ENCODE measurements at places on chromosomes 12 and 14.

DNA sequence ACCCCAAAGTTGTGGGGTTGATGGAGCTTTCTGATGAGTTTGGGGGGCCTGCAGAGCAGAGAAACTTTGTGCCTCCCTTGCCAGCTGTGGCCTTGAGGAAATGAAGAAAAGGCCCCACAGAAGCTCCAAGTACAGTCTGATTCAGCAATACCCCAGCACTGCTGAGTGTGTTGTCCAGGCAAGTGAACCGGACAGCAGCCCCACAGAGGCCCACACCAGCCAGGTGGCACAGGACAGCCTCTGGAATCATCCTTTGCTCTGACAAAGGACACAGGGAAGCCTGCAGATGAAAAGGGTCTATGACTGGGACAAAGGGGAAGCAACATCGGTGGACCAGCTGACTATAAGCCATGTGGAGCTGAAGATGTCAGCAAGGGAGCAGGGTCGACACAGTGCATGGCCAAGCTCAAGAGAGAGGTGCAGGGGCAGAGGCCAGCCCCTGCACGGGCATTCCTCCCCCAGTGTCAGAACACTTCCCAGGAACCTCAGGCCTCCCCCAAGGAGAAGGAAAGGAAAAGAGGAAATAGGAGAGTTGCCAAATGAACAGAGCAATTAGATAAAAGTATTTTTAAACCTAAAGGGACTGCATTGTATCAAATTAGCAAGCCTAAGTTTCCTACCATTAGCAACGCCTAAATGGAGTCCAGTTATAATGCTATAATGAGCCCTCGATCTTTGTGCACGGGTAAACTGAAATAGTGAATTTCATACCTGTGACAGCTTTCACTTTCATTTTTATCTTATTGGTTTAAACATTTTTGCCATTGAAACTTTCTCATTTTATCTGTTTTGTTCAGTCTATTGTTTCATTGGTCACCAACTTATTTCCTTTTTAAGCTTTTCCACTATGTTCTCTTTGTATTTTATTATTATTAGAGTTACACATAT lies 46.3 kb upstream of the PTGDR start:
- peak overlapping the region; percentile 78 for H3K27ac ChIP-seq
- H3K4me1 ChIP-seq, result peaks cover 20% of the 10 kb centered on the region
- DNase-seq, result no peak
- H3K36me3 ChIP-seq, result peaks cover 4% of the 10 kb centered on the region
- no peaks in the 10 kb centered on the region for H3K27me3 ChIP-seq

- H3K27me3 ChIP-seq, result no peaks in the 10 kb centered on the region
- H3K4me3 ChIP-seq, result no peak overlapping the region
- no peaks in the 10 kb centered on the region for H3K36me3 ChIP-seq
- DNase-seq, result no peak
These were observed 872.4 kb upstream of the ATXN7L3B start for GRCh38 chr12:73665193-73665592.

DNA sequence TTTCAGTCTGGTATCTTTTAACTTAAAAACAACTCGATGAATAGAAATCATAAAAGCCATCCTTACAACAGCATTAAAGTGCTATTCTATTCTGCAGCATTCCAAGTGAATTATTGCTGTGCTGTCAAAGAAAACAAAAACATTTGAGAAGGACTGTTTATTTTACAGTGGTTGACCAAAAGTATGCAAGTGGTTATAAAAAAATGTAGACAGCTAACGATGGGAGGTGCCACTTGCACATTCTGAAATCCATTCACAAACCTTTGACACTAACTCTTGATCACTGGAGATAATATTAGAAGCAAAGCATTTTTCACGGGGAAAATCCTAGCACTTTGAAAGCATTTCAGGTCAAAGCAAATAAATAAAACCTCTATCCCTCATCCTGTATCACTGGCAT lies 55.6 kb downstream of the HMGA2 start:
- no peak overlapping the region for H3K4me3 ChIP-seq
- H3K4me1 ChIP-seq, result peaks cover 19% of the 10 kb centered on the region
- H3K36me3 ChIP-seq, result no peaks in the 10 kb centered on the region
- no peak overlapping the region for H3K27ac ChIP-seq
- no peak for DNase-seq
- peaks cover 30% of the 10 kb centered on the region for H3K27me3 ChIP-seq

- no peak overlapping the region for H3K4me3 ChIP-seq
- H3K27ac ChIP-seq, result no peak overlapping the region
- H3K27me3 ChIP-seq, result no peaks in the 10 kb centered on the region
- DNase-seq, result no peak
- peaks cover 9% of the 10 kb centered on the region for H3K36me3 ChIP-seq
These were observed 78.8 kb downstream of the ERC1 start for GRCh38 chr12:1069846-1070245.

Data from natural killer cell treated with Interleukin-12 subunit alpha and Interleukin-12 subunit beta and Interleukin-15 and Interleukin-18, amount 100 ng/mL, for 72 hours (primary cell).